ENCODE measurements at places on chromosomes 7 and 10.

- DNase-seq: no peak
These were observed 12.3 kb downstream of the DDC start for GRCh38 chr7:50552921-50553320.

GRCh38 chr7:147279964-147280374 is 1163.4 kb downstream of the CNTNAP2 start:
- no peak for DNase-seq

GRCh38 chr7:152362128-152362926 is 73.5 kb downstream of the KMT2C start:
- DNase-seq: no peak

GRCh38 chr10:29736366-29737073 is 101.7 kb upstream of the SVIL start:
- peak; percentile 42 for DNase-seq

DNA sequence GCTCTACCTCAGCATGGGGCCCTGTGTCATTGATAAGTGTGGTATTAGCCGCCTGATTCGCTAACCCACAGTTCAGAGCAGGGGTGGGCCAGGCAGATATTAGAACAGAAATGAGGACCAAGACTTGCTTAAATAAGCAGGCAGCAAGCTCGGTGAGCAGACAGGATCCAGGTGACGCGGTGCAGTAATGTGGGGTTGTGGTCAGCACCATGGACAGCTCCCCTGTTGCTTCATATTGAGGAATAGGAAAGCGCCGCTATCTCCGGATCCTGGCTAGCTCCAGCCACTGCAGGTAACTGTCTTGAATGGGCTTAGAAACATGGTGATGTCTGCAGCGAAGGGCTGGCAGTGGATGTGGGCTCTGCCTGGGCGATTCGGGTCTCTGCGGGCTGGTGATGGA is 51.3 kb upstream of the GPR26 start:
- peak; percentile 73 for DNase-seq

GRCh38 chr7:105837765-105838626 is 38.4 kb downstream of the ATXN7L1 start:
- no peak for DNase-seq

GRCh38 chr7:36360244-36360643 is 29.4 kb upstream of the ANLN start:
- no peak for DNase-seq

GRCh38 chr10:43250615-43251418 is 16.0 kb downstream of the RASGEF1A start:
- DNase-seq: peak; percentile 17

DNA sequence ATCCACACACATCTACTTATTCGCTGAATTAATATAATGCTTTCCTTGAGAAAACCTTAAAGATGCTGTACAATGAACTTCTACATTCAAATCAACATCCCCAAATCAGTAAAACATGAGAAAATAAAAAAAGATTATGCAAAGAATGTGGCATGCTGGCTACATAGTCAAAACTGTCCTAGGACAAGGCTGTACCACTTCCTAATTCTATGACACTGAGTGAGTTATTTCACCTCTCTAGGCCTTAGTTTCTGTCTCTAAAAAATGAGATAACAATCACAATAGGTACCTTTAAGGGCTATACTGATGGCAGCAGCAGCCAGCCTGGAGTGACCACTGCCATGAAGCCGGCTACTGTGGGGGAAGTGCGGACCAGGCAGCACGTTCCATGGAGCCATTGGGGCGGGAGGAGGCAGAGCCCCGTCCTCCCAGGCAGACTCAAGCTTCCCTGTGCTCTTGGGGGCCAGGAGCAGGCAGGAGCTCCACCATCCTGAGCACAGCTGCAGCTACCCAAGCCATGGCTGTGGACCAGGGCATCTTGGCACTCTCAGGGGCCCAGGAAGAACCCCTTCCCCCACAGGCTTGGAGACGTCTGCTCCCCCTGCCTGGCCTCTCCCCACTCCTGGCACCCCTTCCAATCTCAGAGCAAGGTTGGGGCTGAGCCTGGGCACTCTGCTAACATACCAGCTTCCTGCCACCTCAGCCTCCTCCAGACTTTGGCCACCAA is 110.2 kb downstream of the ELAPOR2 start:
- no peak for DNase-seq

- DNase-seq: no peak
These were observed 580 bp downstream of the FAM200A start for GRCh38 chr7:99551334-99551733.

All from stimulated activated CD8-positive, alpha-beta memory T cell treated with anti-CD3 and anti-CD28 coated beads, Interleukin-4, amount 100 ng/mL, for 48 hours (primary cell).